Lower leg skin (tissue), 4 donors: ENCODE measurements at places on chromosomes 7 and 10. TPM values are rescaled to one million over a fixed set of nuclear protein-coding genes. Genes with fewer than 3 reads are reported as not detected.
A peak's percentile ranks its signal among the peaks of the same experiment; 100 is the strongest.

- peak; percentile 77 for DNase-seq
These were observed 19.5 kb downstream of the PRF1 start for GRCh38 chr10:70582793-70583668.

DNA sequence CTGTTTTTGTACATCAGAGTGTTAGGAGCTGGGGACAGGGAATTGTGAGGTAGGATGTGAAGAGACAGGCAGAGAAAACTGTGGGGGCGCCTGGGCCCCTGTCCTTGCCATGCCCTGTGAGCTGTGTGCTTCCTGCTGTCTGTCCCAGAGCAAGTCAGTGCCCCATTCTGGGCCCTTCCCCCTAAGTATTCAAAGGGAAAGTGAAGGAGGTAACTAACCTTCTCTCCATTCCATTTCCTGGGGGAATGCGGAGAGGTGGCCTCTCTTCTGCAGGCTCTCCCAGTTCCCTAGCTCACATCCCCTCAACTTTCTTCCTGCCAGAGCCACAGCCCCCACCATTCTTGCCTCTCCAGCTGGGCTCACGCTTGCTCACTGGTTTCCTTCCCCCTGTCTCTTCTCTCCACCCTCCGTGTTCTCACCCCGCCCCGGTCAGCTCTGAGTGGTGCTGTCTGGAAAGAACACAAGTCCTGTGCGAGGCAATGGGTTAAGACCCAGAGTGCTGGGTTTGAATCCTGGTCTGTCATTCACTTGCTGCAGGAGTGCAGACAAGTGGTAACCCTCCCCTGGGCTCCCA, 9.7 kb upstream of the VSIR start:
- no peak for DNase-seq

- no peak for DNase-seq
These were observed 597.6 kb downstream of the NXPH1 start for GRCh38 chr7:9030976-9031375.

- DNase-seq: no peak
These were observed 350.3 kb downstream of the GPAM start for GRCh38 chr10:111833251-111833650.

DNA sequence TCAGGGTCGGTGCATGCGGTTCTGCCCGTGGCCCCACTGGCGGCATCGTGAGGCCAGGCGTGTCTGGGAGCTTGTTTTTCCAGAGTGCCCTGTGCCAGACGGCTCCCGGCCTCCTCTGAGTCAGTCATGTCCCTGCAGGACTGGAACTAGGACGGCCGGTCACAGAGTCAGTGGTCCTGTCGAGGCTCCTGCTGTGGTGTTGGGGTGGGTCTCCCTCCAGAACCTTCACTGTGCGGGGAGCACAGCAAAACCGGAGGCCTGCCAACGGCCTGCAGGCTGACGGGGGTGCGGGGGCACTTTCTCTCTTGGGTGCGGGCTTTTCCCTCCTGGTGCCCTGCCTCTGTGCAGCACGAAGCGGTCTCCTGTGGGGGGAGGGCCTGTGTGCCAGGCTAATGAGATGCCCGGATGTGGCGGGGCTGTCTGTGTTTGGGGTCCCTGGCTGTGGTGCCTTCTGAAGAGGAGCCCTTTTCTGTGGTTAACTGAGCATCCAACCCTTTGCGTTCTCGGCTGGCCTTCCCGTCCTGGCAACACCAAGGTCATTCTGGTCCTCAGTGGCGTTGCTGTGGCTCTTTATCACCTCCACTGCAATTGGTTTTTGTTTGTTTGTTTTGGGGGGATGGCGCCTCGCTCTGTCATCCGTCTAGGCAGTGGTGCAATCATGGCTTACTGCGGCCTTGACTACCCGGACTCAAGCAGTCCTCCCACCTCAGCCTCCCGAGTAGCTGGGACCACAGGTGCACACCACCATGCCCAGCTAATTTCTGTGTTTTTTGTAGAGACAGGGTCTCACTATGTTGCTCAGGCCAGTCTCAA, 8.0 kb downstream of the GET4 start:
- DNase-seq: no peak

DNA sequence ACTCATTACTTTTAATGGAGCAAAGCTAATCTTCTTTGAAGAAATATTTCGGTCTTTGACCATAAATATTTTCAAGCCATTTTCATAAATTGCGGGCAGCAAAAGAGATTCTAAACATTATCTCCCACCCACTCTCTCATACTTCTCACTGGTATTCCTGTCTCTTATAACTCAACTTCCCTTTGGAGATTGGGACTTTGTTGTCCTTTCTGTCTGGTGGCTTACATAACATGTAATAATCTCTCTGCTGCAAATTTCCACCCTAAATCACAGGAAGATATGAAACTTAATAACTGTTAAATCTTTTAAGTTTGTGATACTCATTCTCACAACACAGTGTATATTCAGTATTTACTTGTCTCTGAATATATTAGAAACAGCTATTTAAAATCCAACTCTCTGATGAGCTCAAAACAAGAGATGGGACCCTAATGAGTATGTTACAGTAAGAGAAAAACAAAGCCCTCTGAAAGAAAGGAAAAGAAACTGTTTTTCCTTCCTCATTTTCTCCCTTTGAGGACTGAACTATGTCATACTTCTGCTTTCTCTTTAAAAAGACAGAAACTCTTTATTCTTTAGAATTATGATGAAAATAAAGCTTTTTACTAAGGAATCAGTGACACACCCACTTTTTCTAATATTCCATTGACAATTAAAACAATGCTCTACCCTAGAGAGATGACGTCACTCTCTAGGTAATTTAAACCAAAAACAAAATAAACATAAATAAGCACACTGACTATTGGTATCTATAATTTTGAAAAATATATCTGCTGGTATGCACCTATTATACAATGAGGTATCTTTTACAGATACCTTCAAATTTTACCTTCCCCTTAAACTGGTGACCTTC, 14.7 kb downstream of the CALCR start:
- no peak for DNase-seq

GRCh38 chr10:65350611-65351010, 1575.2 kb upstream of the LRRTM3 start:
- DNase-seq: no peak

DNA sequence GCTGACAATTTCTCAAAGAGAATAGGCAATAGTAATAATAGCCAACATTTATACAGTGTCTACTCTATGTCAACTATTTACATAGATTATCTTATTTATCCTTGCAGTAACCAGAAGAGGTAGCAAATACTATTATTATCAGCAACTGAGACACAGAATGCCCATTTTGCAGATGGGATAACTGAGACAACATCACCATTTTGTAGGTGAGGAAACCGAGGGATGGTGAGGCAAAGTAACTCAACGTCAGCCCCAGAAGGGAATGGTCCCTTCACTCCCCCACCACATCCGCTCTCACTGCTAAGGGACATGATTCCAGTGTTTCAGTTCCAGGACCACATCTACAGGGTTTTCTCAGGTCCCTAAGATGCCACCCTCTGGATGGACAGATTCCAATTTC, 261.2 kb upstream of the NEBL start:
- DNase-seq: no peak

DNA sequence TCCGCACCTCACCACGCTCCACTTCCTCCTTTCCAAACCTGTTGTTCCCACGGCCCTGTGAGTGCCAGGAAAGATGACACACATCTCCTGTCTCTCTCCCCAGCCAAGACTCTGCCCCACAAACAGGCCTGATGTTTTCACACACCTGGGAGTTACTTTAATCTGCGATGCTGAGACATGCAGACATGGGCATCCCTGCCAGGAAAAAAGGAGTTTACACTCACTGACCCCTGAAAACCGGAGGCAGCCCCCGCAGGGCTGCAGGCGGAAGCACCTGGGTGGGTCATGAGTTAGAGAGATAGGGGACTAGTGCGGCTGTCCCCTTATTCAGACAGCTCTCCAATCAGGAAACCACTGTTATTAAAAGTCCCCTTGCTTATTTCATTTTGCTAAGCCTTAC, 106.4 kb upstream of the CARD11 start:
- no peak for DNase-seq

GRCh38 chr10:88990384-88991160, at the start of gene FAS:
FAS (plus strand) TSS chr10:88990798; CDS start chr10:88990877, 79 bp downstream.
- DNase-seq: peak; percentile 95

GRCh38 chr7:142130267-142130666, 18.7 kb downstream of the MGAM2 start:
- DNase-seq: no peak

DNA sequence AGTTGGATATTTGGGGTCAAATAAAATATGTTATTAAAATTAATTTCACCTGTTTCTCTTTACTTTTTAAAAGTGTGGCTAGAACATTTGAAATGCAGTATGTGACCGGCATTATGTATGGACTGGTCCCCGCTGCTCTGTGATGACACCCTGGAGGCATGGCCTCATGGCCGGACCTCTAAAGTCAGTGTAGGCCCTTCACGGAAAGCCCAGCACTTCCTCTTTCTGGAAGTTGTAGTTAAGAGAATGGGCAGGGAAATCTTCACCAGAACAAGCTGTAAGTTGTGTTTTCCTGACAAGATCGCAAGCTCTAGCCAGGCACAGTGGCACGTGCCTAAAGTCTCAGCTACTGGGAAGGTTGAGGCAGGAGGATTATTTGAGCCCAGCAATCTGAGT, 38.3 kb upstream of the SRGN start:
- no peak for DNase-seq

DNA sequence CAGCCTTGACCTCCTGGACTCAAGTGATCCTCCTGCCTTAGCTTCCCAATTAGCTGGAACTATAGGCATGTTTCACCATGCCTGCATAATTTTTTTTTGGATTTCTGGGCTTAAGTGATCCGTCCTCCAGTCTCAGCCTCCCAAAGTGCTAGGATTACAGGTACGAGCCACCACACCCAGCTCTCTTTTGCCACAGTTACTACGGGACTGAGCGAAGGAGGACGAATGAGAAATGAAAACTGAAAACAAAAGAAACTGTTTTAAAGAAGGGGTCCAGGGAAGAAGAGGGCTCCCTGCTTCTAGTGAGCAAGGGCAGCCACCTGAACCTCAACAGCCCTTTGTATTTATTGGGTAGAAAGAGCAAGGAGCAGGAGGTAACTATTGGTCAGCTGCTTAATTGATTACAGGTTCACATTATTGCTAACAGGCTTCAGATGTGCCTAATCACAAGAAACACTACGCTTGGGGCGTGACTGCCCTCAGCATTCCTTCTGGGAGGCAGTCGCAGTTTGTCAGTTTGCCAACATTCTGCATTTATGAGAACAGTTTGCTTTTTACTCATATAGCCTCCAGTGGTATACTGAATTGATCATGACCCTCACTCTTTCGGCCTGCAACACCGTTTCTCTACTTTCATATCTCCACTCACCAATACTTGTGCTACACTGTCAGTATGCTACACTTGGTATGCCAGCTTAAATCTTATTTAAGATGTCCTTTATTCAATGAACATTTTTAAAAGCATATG, 676.8 kb downstream of the DNAJB9 start:
- no peak for DNase-seq

GRCh38 chr7:17792075-17792936, 148.0 kb downstream of the SNX13 start:
- DNase-seq: no peak

- DNase-seq: peak; percentile 61
These were observed 22.6 kb upstream of the TRIM8 start for GRCh38 chr10:102621443-102622325.

GRCh38 chr10:94366382-94366781, 3.6 kb upstream of the NOC3L start:
- DNase-seq: no peak

- no peak for DNase-seq
These were observed 181.7 kb downstream of the MYOF start for GRCh38 chr10:93300288-93300917.

DNA sequence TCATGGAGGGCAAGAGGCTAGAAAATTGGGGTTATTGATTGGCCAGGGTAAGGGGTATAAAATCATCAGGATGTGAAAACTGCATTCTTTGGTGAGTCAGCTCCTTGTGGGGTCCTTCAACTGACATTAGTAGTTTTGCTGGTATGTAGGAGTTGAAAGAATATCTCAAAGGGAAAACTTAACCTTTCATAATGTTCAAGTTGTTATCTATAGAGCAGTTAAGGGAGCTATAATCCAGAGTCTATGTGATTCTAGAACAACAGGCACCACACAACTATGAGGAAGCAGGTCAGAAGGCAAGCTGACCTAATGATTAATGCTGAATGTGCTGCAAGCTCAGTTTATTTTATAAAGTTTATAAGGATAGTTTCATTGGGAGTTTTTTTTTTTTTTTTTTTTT, 13.7 kb downstream of the PRPS1L1 start:
- no peak for DNase-seq

GRCh38 chr10:12629767-12630165, 280.4 kb downstream of the CAMK1D start:
- DNase-seq: no peak

- no peak for DNase-seq
These were observed 36.3 kb downstream of the LAMB4 start for GRCh38 chr7:108093851-108094331.

GRCh38 chr7:44307301-44307900, 18.0 kb downstream of the CAMK2B start:
- peak; percentile 64 for DNase-seq

- no peak for DNase-seq
These were observed 19.1 kb downstream of the MAD1L1 start for GRCh38 chr7:2213551-2214215.

DNA sequence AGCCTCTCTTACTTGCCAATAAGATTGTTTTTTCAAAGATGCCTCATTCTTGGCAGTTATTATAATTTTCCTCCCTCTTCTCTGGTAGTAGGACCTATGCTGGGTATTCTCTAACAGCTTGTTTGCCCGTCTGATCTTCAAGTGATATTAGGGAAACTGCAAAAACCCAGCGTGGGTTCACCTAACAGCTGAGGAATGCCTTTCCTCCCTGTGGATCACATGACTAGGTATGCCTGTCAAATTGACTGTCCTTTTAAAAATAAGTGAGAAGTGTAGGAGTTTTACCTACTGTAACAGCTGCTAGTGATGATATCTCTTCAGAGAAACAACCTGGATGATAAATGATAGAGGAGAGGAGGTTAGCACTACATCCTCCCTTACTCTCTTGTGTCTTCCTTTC, 22.0 kb downstream of the HECTD2 start:
- DNase-seq: no peak

Gene ZFAND2A
- 25.5 TPM for total RNA-seq

Gene EPHA1
- total RNA-seq: 51.7 TPM

Gene ANKRD61
- not detected for total RNA-seq

Gene PCLO
- 4.0 TPM for total RNA-seq

Gene NOS3
- total RNA-seq: 4.0 TPM

Gene SPAG6
- 0.75 TPM for total RNA-seq

Gene CCDC3
- 56.0 TPM for total RNA-seq

Gene RALA
- 20.5 TPM for total RNA-seq

Gene TMEM236
- total RNA-seq: 0.22 TPM

Gene TFEC
- total RNA-seq: 0.42 TPM

Gene FGFBP3
- 0.69 TPM for total RNA-seq

Gene UNCX
- not detected for total RNA-seq

Gene CYP3A7
- total RNA-seq: not detected

Gene VSTM4
- total RNA-seq: 3.0 TPM

Gene MBL2
- not detected for total RNA-seq

Gene CPA1
- total RNA-seq: not detected
